HCEC 1CT (cell line): ENCODE measurements at places on chromosomes 16 and 17.

DNA sequence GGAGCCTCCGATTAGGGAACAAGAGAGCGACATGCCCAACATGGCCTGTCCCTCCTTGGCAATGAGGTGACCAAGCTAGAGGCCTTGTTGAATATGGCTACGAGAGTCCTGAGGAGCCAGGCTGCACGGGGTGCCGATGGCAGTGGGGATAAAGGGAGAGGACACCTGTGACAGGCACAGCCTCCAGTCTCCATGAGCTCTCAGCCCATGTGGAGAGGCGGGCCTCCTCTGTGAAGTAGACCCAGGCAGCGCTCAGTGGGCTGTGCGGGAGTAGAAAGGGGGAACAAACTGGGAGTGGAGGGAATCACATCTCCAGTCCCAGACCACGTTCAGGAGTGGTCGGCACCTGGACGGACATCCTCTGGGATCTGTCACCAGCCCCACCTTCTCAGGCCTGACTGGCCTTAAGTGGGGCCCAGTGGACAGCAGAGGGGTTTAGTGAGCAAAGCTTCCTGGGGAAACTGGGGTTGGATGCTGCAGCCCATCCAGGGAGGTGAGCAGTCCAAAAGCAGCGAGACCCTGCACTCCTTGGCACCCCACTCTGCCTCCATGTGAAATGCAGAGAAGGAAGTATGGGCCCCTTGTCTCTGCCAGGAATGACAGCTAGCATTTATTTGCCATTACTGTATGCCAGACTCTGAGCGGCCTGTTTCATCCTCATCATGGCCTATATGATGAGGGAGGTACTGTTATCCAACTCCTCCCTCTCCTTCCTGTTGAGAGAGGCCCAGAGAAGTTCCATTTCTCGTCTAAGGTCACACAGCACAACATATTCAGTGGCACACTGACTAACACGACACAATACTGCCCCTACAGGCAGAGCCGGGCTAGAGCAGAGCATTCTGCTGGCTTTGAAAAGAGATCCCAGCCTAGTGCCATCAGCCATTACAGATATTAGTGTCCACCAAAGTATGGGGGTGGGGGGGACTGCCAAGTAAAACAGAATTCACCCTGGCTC lies 4.5 kb upstream of the TMEM92 start:
- peak; percentile 78 for DNase-seq

DNA sequence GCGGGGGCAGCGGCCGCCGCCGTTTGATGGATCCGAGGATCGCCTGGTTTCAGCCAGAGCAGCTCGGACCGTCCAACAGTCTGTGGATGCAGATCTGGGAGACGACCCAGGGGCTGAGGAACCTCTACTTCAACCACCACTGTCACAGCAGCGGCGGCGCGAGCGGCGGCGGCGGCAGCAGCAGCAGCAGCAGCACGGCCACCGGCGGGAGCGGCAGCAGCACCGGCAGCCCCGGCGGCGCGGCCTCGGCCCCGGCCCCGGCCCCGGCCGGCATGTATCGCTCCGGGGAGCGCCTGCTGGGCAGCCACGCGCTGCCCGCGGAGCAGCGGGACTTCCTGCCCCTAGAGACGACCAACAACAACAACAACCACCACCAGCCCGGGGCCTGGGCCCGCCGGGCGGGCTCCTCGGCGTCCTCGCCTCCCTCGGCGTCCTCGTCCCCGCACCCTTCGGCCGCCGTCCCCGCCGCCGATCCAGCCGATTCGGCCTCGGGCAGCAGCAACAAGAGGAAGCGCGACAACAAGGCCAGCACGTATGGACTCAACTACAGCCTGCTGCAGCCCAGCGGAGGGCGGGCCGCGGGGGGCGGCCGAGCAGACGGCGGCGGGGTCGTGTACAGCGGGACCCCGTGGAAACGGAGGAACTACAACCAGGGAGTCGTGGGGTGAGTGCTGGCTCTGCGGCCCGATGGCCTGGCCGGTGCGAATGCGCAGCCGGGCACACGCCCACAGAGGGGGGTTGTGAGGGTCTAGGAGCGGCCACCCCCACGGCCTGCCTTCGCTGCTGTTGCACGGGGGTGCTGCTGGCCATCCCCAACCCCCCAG lies 702 bp downstream of the TENT4B start:
- DNase-seq: peak; percentile 36

DNA sequence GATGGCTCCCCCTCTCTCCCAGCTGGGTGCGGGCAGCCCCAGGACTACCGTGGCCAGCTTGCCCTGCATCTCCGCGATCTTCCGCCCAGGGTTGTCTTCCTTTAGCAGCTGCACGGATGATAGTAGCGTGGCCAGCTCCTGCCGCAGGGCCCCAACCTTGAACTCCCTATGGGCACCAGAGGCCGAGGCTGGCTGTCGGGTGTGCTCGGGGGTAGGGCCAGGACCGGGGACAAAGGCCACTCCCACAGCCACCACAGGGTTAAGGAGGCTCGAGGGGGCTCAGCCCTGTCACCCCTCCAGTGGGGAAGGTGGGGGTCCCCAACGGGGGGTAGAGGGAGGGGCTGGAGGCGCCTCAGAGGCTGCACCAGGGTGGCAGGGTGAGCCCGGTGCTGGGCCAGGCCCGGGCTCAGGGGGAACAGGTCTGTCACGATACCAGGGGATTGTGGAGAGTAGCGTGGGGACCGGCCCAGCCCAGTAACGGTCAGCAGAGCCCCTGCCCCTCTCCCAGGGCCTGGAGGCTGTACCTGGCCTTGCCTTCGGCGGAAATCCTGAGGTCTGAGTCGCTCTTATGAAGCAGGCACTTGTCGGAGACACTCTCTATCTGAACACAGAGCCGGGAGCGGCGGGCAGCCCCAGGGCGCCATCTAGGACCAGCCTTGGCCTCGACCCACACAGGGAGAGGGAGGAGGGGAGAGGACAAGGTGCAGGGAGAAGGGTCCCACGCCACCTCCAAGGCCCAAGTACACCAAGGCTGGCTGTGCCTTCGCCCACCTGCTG lies 5.2 kb downstream of the PERCC1 start:
- no peak for DNase-seq

GRCh38 chr17:35414247-35414646 lies 18.1 kb downstream of the SLFN12 start:
- DNase-seq: no peak

- DNase-seq: no peak
Measured at GRCh38 chr17:71501711-71502110, 619.1 kb upstream of the SOX9 start.

GRCh38 chr17:45408611-45409421 lies 23.9 kb downstream of the ARHGAP27 start:
- no peak for DNase-seq

DNA sequence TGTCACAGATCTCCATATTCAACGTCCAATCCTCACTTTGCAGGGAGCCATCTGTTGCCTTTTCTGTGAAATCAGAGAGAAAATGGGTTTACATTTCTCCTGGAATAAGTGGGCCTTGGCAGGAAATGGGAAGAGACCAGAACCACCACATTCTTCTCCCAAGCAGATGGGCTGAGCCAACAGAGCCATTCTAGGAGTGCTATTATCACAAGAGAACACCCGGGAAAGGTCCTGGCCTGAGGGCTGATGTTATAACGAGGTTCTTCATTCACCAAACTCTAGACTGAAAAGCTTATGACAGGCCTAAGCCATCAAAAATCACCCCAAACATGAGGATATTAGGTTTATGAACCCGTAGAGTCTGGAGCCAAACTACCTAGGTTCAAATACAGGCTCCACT lies 64.7 kb downstream of the TOM1L2 start:
- no peak for DNase-seq

- DNase-seq: no peak
Measured at GRCh38 chr17:69809331-69809730, 265.7 kb upstream of the KCNJ16 start.

DNA sequence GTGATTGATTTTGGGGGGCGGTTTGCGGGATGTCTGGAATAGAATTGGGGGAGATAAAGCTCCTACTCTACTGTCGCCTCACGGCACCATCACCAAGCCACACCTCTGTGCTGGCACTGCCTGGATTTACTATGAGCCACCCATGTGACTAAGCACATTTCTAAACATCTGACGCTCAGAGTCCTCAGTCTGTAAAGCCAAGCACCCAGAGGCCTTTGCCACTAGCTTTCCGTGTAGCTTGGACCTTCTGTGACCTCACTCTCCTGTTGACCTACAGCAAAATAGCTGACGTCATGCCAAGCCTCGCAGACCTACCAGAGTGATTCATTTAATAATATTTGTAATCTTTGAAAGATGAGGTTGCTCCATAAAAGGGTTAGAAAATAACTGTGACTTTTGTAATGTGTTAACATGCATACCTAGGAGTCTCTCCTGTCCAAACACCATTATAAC lies 38.5 kb upstream of the MYOCD start:
- DNase-seq: peak; percentile 98

GRCh38 chr16:77289331-77289809 lies 90.2 kb downstream of the SYCE1L start:
- DNase-seq: peak; percentile 89

DNA sequence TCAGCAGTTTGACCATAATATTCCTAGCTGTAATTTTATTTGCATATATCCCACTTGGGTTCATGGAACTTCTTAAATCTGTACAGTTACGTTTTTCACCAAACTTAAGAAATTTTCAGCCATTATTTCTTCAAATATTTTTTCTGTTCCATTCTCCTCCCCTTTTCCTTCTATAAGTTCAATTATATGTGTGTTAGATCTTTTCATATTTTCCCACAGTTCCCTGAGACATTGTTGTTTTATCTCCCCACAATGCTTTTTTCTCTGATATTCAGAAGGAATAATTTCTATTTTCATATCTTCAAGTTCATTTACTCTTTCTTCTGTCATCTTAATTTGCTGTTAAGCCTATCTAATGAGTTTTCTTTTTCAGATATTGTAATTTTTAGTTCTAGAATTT lies 26.1 kb downstream of the IKZF3 start:
- DNase-seq: no peak

DNA sequence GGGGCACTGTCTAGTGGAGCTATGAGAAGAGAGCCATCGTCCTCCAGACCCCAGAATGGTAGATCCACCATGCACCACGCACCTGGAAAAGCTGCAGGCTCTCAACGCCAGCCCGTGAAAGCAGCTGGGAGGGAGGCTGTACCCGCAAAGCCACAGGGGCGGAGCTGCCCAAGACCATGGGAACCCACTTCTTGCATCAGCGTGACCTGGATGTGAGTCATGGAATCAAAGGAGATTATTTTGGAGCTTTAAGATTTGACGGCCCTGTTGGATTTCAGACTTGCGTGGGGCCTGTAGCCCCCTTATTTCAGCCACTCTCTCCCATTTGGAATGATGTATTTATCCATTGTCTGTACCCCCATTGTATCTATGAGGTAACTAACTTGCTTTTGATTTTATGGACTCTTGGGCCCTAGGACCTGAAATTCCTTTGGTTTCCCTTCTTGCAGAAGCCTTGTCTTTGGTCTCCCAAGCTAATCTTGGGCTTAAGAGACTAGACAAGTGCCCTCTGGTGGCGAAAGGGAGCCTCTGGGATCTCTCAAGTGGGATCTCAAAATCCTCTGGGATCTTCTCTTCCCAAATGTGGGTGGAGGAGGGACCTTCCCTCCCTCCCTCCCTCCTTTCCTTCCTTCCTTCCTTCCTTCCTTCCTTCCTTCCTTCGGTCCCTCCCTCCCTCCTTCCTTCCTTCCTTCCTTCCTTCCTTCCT lies 58.2 kb upstream of the HAPSTR1 start:
- peak; percentile 81 for DNase-seq

DNA sequence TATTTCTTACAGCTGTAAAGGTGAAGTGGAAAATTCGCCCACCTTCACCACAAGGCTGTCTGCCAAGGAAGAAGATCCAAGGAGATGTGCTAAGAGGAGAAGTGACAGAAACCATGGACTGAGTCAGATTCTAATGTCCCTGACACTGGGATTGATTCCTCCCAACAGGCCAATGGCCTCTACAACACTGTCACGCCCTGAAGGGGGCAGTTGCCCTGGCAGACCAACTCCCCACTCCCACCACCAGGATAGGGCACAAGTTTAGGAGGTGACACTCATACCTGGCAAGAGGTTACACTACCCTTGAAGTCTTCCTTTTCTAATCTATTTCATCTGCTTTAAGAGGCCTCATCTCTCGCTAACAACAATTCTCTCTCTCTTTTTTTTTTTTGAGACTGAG lies 16.1 kb downstream of the PIP4K2B start:
- no peak for DNase-seq

GRCh38 chr17:67716405-67716798 lies 1.3 kb upstream of the NOL11 start:
- no peak for DNase-seq

GRCh38 chr16:49505556-49505955 lies 132.0 kb downstream of the C16orf78 start:
- no peak for DNase-seq

DNA sequence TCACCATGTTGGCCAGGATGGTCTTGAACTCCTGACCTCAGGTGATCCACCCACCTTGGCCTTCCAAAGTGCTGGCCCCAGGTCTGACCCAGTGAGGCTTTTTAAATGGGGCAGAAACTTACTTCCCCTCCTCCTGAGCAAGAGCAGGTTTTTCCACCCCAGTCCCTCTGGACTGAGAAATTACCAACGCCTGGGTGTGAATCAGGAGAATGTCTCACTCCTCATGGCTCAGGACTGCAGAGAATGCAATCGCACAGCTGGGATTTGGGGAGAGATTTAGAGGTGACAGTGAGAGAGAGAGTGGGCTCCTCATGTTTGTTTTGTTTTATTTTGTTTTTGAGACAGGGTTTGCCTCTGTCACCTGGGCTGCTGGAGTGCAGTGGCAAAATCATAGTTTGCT lies 203.6 kb downstream of the RAB11FIP4 start:
- DNase-seq: peak; percentile 69

GRCh38 chr16:67150833-67151396 lies at the start of gene B3GNT9:
B3GNT9 (minus strand) TSS chr16:67150998; CDS start chr16:67150485, 513 bp downstream.
- peak; percentile 80 for DNase-seq

DNA sequence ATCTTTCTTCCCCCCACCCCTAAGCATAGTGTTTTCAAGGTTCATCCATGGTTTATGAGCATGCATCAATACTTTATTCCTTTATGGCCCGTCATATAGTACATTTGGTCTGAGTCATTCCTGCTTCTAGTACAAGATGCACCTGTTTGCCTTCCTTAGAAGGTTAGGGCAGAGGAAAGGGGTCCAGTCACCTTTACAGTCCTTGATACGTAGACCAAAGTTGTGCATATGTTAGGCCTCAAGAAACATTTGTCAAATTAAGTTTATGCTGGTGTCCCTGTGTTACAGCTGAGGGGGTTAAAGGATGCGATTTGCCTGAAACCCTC lies 1.4 kb downstream of the CYB5D2 start:
- DNase-seq: no peak

DNA sequence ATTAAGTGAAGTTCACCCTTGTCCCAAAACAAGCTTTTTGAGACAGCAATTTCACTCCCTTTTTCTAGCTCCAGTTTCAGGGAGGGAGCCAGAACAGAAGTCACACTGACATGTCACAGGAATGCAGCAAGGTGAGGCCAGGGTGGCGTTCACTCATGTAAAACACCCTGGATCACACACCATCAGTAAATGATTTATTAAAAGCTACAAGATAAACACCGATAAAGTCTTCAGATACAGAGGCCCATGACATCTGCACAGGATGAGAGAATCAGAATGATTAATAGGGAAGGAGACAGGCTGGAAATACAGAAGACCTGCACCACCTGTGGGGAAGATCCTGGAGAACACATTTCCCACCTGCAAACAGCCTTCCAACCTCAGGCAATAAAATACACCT lies 77.5 kb upstream of the DYNLRB2 start:
- DNase-seq: no peak
